ENCODE measurements at places on chromosomes 4 and X.

GRCh38 chrX:119071381-119071780, 1.4 kb upstream of the CT47C1 start:
- no peak for DNase-seq

- DNase-seq: no peak
Measured at GRCh38 chr4:173328236-173328901, 5.8 kb downstream of the HMGB2 start.

DNA sequence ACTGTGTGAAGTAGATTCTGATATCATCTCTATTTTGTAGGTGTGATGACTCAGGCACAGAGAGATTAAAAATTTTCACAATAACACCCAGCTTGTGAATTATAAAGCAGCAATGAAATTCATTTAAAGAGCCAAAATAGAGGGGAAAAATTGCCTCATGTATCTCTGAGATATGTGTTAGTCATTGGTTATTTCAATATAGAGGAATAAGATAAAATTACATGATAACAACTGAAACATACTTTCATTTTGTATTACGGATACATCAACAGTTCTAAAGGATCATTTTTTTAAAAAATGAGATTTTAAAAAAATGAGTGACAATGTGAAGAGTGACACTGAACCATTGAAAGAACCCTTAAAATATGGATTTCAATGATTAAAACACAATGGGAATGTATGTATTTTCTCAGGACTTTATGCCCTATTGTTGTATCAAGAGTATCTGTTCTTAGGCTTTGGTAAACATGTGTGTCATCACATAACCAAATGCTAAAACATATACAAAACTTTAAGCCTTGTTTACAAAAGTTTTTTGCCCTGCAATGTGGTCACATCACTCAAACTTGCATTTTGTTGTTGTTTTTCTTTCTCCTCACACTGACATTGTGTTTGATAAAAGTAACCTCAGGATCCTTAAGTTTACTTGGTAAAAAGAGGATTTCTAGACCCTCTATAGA, 221.3 kb downstream of the ANTXR2 start:
- DNase-seq: peak; percentile 40

- no peak for DNase-seq
Measured at GRCh38 chr4:106362086-106362825, 6.3 kb downstream of the GIMD1 start.

GRCh38 chrX:46589977-46590723, 16.6 kb downstream of the CHST7 start:
- DNase-seq: peak; percentile 58

GRCh38 chr4:46886711-46887110, 22.3 kb downstream of the COX7B2 start:
- DNase-seq: peak; percentile 4

DNA sequence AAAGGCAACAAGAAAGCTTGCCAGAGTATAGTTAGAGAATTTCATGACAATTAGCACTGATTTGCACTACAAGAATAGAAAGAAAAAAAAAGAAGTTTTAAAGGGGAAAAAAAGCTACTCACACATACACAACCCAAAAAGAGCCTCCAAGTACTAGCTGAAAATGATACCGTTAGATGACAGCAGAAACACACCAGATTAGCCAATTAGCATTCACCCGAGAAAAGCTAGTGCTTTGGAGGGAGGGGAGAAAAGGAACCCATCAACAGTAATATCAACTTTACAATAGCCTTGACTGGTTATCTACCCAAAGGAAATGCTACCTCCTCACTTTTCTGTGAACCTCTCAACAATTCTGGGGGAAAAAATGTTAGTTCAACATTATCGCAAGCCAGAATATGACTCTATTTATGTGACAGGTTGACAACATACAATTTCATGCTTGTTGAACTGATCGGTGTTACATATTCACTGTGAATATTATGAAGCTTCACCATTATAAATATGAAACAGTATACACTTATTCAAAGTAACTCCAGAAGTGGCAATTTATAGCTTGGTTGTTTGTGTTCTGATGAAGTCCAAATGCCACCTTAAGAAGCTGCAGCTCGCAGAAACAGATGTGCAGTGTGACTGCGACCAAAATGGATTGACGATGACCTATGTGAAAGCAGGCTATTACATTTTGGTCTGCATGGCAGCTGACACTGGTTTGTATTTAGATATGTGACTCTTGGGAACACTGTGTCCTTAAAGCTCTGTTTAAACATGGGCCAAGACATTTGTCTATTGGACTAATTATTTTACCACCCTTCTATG, 15.9 kb downstream of the PPARGC1A start:
- DNase-seq: no peak

- no peak for DNase-seq
Measured at GRCh38 chr4:12116009-12116552, 687.4 kb upstream of the HS3ST1 start.

GRCh38 chrX:44401151-44401550, 57.7 kb upstream of the EFHC2 start:
- DNase-seq: no peak

GRCh38 chrX:144265641-144266040, 381.8 kb downstream of the UBE2NL start:
- DNase-seq: no peak

DNA sequence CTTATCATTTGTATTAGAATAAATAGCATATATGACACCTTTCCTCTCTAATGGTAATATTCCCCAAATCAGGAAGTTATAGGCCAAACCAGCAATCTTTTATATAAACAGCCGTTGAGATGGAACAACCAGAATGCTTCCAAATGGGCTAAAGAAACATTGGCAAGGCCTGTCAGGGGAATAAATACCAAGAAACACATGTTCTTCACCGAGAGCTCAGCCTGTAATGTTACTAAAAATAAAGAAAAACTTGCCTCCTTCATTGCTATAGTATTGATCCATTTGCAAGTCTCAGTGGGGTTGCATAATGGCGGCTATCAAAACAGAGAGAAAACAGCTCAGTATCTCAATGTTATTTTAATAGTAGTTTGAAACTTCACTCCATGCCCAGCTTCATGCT, 104.9 kb downstream of the FAM13A start:
- DNase-seq: peak; percentile 11

DNA sequence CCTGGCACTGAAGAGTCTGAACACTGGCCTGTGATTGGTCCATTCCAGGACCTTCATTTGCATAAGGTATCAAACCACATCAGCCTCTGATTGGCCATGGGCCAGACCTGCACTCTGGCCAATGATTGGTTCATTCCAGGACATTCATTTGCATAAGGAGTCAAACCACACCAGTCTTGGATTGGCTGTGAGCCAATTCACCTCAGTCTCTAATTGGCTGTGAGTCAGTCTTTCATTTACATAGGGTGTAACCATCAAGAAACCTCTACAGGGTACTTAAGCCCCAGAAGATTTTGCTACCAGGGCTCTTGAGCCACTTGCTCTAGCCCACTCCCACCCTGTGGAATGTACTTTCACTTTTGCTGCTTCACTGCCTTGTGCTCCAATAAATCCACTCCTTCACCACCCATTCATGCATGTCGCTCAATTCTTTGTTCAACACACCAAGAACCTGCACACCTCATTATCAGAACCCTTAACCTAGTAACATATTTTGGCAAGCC, 14.2 kb upstream of the HERC5 start:
- DNase-seq: no peak

DNA sequence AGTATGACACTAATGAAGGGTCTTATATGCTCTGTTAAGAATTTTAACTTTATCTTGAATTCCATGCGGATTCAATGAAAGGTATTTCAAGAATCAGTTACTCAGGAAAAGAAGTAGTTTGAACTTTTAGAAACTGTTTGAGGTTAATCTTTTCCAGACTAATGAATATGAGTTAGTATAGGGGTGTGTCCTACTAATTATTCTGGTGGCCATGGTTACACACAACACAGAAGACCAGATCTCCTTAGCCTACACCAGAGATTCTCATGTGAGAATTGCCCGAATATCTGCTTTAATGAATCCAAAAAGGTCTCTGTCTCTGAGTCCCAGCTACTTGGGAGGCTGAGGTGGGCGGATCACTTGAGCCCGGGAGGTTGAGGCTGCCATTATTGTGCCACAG, 100.4 kb downstream of the MMRN1 start:
- DNase-seq: no peak

DNA sequence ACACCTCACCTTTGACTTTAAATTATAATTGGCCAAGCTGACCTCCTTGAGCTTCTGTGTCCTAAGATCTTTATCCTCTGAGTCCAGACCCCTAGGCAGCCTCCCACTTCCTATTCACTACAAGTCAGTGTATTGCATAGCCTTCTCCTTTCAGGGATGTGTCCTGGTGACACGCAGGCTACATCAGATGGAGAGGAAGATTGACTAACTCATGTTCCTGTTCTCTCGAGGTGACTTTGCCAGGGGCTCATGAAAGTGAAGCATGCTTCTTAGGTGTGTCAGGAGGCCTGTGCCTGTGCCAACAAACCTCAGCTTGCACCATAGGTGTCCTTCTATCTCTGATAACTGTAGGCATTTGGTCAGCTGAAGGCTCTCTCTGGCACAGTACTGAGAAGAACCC, 195.7 kb upstream of the HS3ST1 start:
- no peak for DNase-seq

GRCh38 chr4:113157086-113157857, 107.8 kb downstream of the ANK2 start:
- DNase-seq: no peak

DNA sequence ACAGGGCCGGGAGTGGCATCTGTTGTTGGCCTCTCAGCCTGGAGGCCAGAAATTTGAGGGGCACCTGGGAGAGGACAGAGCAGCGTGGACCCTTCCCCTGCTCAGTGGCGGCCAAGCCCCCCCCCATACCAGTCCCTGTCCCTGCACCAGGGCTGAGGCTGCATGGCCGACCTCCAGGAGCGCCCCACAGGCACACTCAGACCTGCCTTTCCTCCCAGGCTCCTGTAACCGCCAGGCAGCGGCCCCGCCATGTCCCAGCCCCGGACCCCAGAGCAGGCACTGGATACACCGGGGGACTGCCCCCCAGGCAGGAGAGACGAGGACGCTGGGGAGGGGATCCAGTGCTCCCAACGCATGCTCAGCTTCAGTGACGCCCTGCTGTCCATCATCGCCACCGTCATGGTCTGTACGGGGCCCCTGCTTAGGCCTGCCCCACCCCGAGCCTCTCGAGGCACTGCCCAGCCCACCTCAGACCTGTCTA, 15.3 kb downstream of the TMEM175 start:
- no peak for DNase-seq

DNA sequence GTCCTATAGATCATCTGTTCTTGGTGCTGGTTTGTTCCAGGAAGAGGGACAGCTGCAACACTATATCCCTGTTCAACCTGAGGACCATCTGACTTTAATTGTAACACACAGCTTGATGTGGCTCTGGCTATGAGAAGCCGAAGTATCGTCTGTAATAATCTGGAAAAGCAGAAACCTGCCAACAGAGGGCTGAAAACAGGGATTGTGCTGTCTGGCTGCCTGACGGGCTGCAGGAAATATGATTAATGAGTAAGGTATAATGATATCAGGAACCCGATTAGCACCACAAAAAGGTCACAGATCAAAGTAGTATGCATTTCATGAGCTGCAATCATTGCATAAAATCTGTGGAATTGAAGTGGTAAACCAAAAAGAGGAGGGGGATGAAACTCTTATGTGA, 170.4 kb upstream of the MAB21L2 start:
- DNase-seq: peak; percentile 33

GRCh38 chr4:56102601-56103000, 153.9 kb downstream of the CEP135 start:
- DNase-seq: no peak

DNA sequence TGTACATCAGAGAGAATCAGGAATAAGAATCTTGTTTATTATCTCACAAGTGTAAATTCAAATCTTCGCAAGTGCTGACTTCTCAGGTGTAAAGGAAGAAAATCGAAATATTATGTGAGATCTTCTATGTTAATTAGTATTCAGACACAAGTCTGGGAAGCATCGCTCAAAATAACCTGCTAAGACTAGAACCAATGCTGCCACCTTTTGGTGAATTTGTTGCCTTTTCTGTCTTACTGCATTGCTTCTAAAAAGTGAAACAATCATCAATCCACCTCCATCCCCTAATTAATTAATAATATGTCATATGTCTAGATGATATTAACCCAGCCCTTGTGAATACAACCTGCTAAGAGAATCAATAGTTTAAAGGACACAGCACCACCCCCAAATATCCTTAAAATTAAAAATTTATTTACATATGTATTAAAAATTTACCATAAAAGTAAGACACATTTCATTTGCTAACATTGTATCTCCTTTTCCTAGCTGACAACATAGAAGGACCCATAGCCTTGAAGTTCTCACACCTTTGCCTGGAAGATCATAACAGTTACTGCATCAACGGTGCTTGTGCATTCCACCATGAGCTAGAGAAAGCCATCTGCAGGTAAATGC, 3.5 kb downstream of the EPGN start:
- DNase-seq: peak; percentile 80

DNA sequence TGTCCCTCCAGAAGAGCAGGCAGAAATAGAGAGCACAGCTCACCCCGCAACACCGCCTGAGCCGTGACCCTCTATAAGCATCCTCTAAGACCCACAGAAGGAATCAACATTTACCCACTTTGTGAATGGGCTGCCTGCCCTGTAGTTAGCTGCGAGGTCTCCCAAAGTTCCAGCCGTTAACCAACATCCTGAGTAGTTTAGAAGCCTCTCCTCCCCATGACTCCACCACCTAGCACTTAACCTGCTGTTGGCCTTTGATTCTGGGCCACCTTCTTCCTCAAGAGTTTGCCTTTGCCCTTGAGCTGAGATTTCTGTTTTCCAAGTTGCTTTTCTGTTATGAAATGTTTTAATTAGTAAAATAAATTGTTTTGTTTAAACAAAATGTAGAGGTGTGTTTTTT, 75.8 kb downstream of the NUDT10 start:
- no peak for DNase-seq

DNA sequence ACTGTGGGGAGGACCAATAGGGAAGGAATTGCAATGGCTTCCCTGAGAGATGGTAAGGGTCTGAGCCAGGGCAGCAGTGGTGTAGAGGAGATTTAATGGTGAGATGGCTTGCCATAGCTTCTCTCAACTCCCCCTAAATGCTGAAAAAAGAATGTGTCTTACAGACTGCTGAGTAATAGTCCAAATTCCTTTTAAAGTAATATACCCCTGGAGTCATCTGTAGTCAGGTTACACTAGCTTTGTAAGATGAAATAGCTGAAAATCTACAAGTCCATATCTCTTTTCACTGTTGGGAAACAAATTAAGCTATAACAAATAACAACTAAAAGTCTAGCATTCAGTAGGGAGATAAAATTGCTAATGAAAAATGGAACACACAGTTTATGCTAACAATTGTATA, 33.5 kb downstream of the MAPK10 start:
- no peak for DNase-seq

DNA sequence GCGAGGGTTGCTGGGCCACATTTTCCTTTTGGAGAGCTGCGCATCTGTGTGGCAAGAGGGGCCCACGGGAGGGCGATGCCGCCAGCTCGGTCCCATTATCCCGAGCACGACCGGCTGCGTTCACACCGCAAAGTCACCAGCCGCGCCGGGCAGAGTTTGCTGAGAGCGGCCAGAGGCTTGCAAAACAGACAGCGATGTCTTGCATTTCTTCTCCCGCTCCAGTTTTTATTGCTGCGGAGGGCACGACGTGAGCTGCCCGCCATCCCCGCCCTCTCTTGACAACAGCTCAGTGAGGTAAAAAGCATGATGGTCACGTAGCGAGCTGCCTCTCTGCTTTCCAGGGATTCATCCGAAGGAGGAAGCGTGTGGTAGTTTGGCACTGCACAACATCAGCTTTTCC, 102.1 kb upstream of the TENM3 start:
- no peak for DNase-seq
